Fibroblast of skin of right biceps (primary cell): ENCODE measurements at places on chromosomes 11 and 22.

GRCh38 chr11:34308049-34308912 lies 49.5 kb downstream of the ABTB2 start:
- DNase-seq, result peak; percentile 29

GRCh38 chr11:45458269-45458668 lies 172.1 kb upstream of the SYT13 start:
- no peak for DNase-seq

GRCh38 chr22:22404598-22405284 lies 103.8 kb downstream of the ZNF280B start:
- no peak for DNase-seq

GRCh38 chr11:107929611-107930200 lies 1.5 kb downstream of the RAB39A start:
- no peak for DNase-seq

GRCh38 chr11:34564807-34565241 lies 51.2 kb upstream of the ELF5 start:
- no peak for DNase-seq

GRCh38 chr11:7706377-7706776 lies at the start of gene OVCH2:
Gene OVCH2 (minus strand): TSS chr11:7706477. CDS start chr11:7706394, 83 bp downstream.
- no peak for DNase-seq

GRCh38 chr11:8709002-8709672 lies 26.5 kb downstream of the RPL27A start:
- DNase-seq, result peak; percentile 98

DNA sequence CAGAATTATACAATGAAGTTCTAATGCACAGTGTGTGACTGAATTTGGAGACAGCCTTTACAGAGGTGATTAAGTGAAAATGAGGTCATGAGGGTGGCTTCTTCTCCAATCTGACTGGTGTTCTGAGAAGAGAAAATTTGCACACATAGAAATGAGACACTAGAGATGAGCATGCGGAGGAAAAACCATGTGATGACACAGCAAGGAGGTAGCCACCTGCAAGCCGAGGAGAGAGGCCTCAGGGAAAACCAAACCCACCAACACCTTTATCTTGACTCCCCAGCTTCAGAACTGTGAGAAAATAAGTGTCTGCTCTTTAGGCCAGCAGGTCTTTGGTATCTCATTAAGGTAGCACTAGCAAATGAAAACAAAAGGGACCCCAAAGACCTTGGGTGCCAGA lies 93.2 kb downstream of the GGTLC2 start:
- no peak for DNase-seq

GRCh38 chr11:61153593-61154095 lies 7.6 kb downstream of the VPS37C start:
- no peak for DNase-seq

- DNase-seq, result peak; percentile 39
Measured at GRCh38 chr11:74139151-74139918, 31.5 kb downstream of the C2CD3 start.

GRCh38 chr11:94276943-94277342 lies 27.4 kb upstream of the IZUMO1R start:
- no peak for DNase-seq

DNA sequence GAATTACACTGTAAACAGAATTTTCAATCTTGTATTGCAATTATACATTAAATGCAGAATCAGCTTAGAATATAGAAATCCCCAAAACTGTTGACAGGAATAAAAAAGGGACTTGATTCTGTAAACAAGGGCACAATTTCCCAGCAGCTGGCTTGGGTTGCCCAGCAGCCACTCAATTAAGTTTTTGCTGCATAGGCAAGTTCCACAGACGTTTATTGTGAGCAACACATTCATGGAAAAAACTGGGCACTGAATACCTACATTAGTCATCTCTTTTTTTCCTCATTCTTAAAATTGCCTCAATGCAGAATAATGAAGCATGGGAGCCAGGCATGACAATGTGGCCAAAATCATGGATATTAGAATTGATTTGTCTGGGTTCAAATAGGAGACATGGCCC lies 421.8 kb upstream of the ANO5 start:
- DNase-seq, result no peak

DNA sequence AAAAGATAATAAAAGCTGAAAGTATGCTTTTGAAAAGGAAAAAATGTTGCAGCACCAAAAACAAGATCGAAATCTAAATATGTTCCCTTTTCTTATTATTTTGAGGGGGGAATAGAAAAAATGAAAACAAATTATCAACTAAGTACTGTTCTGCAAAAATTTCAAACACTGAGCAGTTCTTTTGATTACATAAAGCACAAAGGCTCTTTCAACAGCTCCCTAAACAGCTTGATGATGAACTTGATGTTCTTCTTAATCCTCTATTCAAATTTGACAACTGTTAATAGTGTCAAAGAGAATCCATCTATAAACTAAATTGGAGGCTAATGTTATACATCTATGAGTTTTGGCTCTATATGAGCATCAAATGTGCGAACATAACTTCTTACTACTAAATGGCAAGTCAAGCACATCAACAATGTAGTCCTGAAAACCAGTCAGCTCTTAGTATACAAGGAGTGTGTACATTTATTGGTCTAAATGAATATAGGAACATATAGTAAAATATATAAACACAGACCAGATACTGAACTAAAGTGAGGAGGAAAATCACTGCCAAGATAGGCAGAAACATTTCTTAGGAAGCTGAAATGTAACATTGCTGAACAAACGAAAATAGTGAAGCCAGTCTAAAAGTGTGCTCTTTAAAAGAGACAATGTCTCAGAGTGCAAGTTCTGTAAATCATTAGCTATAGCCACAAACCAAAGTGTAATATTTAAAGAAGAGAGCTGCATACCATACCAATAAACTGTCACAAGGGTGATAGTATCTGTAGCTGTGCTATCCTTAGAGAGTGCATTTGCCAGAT lies 94.3 kb downstream of the SOX6 start:
- DNase-seq, result no peak

DNA sequence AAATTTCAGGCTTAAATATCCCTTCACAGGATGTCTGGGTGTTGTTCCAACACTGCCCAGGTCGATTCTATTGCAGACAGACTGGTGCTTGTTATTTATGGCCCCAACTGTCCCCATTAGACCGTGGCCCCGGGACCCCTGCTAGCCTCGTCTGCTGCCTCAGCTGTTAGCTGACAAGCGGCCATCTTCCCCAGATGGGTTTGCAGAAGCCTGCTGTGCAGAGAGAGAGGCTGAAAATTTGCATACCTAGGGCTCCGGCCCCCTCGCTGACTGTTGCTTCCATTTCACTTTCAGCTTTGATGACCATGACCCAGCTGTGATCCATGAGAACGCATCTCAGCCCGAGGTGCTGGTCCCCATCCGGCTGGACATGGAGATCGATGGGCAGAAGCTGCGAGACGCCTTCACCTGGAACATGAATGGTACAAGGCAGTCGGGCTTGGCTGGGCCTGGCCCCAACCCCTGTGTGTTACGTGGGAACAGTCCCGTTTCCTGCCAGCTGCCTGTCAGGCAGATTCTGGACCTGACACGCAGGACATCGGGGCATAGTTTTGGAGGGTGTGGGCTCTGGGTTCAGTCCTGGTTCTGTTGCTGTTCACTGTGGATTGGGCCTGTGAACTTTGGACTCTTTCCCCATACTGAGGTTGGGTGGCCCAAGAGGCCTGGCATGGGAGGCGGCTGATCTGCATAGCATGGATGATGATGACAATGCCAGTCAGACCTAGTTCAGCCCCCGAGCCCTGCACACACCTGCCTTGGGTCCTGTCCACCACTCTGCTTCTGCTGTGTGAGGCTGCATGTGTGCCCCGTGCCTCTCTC lies 16.4 kb downstream of the SMARCB1 start:
- no peak for DNase-seq

DNA sequence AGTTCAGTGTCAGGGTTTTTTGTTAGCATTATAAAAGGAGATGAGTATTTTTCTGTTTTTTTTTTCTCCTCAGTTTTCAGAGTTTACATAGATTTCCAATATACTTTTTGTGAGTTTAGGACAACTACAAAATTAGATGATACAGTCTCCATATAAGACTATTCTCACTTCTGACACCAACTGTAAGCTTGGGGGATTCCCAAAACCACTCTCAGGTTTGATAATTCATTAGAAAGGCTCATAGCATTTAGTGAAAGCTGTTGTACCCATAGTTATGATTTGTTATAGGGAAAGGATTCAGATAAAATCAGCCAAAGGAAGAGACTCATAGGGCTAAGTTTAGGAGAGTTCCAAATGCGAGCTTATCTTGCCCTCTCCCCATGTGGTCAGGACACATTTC lies 24.1 kb downstream of the CUL5 start:
- DNase-seq, result no peak

GRCh38 chr11:1168721-1169161 lies 11.0 kb downstream of the MUC5AC start:
- no peak for DNase-seq

DNA sequence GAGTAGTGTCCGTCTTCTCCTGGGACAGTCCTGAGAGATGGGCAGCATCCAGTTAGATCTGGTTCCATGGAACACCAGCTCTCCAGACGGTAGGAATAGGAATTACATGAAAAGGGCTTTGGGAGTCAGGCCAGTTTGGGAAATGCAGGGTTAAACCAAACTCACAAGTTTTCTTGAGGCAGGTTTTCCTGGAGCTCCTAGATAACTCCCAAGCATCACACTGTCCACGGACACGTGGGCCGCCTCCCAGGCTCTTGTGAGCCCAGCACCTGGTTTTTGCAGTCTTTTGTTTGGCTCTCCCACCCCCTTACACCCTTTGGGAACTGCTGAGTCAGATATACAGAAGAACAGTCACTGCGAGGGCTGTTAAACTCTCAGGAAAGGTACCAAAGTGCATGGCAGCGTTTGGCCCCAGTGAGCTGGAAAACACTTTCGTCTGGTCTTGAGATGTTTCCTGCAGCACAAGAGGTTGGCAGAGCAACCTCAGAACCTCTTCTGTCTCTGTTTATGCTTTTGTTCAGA lies 90.0 kb downstream of the BCR start:
- peak; percentile 5 for DNase-seq

DNA sequence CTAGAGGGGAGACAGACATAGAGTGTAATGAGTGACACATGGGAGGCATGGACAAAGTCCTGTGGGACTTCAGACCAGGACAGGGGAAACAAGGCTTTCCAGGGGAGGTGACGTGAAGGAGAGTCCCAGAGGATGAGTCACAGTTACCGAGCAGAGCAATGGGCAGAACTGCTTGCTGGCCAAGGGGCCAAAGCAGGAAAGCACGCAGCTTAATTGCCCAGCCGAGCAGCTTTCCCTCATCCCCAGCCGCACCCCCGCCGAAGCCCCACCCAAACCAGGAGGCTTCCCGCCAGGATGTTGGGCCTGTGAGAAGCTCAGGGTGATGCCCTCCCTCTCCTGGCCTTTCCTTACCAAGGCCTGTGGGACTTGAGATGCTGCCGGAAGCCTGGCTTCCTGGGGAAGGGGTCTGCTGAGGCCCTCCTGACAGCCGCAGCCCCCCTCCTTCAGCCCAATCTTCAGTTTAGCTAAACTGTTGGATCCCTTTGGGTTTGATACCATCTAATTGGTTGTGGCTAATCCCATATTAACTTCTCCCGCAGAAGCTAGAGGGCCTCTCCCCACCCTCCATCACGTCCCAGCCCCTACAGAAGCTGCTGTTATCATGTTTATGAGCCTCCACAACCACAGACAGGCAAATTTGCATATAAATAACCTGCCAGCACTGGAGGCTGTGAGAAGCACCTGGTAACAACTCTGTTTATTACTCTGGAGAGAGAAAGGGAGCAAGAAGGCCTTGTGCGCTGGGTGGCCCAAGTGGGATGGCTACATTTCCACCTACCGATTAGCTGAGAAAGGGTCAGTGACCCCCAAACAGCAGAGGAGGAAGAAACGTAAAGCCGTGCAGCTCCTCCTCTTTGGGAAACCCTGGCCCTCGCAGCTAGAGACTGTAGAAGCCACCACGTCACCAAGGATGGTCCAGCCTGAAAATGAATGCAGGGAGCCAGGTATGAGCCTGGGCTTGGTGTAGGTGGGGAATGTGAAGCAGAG lies 80.0 kb downstream of the TRIM29 start:
- peak; percentile 51 for DNase-seq

DNA sequence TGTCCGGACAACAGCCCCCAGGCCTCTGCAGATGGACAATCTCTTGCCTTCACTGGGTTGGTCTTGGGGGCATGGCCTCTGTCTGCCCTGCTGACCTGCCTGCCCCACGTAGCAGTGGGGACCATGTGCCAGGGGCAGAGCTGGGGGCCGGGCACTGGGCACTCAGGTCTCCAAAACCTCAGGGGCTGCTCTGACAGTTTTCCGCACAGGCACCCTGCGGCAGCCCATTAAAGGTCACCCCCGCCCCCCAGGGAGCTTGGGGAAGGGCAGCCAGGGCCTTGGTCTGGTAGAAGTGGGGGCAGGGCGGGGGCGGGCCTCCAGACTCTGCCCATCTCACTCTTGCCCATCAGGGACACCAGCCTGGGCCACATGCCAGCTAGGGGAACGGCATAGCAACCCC lies 49.9 kb downstream of the WNT7B start:
- DNase-seq, result no peak

- peak; percentile 56 for DNase-seq
Measured at GRCh38 chr11:114774599-114775361, 96.5 kb downstream of the NXPE2 start.

GRCh38 chr11:8289492-8289918 lies 25.8 kb upstream of the LMO1 start:
- no peak for DNase-seq

GRCh38 chr22:37705205-37705604 lies 8.4 kb downstream of the TRIOBP start:
- no peak for DNase-seq

DNA sequence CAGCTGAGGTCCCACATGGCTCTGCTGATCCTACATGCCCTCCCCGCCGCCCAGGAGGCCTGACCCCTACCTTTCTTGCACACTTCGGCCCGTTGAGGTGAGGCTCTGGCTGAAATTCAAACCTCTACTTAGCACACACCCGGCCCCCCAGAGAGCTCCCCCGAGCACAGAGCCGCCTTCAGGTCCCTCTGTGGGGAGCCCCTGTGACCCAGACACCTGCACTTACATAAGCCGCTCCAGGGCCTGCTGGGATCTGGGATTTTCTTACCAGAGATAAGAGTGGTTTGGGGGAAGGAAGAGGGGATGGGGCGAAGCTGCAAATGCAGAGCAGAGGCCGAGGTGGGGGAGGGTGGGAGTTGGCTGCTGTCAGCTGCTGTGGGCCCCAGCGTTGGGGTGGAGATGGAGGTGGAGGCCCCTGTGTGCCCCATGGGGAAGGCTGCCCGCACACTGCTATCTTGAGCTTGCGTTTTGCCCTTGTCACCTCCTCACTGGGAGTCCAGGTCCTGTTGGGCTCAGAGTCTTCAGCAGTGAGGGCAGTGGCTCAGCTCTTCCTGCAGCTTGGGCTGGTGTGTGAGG lies 30.6 kb downstream of the CAPN1 start:
- no peak for DNase-seq

DNA sequence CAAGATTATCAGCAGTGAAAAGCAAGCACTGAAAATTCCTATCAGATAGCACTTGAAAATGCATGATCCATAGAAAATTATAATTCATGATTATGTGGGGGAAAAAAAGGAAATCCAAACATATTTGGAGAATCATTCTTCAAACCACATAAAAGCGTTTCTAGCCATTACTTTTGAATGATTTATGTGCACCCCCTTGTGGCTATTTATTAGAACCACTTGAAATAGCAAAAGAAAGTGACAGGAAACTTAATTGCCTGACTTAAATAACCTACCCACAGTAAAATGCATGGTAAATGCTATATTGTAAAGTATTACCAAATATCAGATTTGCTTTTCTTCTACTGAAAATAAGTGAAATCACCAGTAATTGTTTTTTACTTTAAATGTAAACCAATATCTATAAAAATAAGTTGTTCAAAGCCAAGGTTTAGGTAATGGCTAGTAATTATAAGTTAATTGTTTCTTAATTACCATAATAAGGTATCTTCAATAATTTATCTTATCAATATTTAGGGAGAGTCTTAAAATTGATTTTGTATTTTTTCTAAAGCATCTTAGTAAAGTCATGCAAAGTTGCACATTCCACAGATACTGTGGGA lies 168.5 kb downstream of the ARHGAP42 start:
- DNase-seq, result peak; percentile 72
